ENCODE measurements at places on chromosomes 2 and 18. TPM values are rescaled to one million over a fixed set of nuclear protein-coding genes. Genes with fewer than 3 reads are reported as not detected.
A peak's percentile ranks its signal among the peaks of the same experiment; 100 is the strongest.

DNA sequence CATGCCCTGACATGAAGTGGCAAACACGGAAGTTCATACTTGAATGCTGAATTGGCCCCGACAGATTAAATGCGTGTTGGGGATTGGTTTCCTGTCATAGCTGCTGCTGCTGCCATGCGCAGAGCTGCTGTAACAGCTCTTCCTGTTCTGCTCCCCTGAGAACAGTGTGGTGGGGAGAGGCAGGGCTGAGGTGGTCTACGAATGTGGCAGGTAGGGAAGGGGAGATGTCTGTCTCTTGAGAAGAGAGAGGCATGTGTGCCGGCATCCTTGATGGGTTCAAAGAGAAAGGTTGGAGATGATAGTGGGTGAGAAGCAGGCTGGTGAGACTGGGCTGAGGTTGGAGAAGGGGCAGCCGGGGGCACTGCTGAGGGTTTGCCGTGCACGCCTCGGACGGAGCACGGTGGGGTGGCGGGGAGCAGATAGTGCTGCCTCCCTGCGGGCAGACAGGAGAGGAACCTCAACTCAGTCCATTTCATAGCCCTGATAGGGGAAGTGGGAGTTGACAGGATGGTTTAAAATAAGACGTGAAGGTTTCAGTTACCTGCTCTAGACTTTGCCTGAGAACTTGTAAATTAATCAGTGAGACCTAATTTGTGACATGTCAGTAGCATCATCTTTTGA lies 46.1 kb downstream of the TMEM185B start:
- H3K27me3 ChIP-seq: no peaks in the 10 kb centered on the region
- DNase-seq: peak; percentile 86
- H3K27ac ChIP-seq: peak overlapping the region; percentile 81
- H3K4me1 ChIP-seq: peaks cover 5% of the 10 kb centered on the region
- no peaks in the 10 kb centered on the region for H3K36me3 ChIP-seq
- H3K4me3 ChIP-seq: peak overlapping the region; percentile 42

DNA sequence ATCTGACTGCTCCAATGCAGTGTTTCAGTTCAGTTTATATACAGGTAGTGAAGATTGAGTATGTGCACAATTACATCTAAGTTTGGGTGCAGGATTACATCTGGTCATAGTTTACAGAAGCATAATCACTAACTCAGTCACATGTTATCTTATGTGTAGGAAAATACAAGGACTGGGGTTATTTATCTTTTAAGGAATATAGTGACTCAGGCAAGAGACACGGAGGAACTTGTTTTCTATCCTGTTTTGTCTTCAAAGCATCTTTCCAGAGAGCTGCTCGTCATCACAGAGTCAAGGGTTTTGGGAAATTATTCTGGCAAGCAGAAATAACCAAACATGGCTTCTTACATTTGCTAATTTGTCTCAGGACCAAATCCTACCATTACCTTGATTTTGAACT lies 1371.5 kb upstream of the TMEFF2 start:
- H3K27me3 ChIP-seq: no peaks in the 10 kb centered on the region
- H3K36me3 ChIP-seq: no peaks in the 10 kb centered on the region
- H3K27ac ChIP-seq: no peak overlapping the region
- no peaks in the 10 kb centered on the region for H3K4me1 ChIP-seq

Gene ZEB2
- total RNA-seq: 149 TPM

Gene LDLRAD4
- total RNA-seq: 19.5 TPM

Gene AMER3
- not detected for total RNA-seq

Gene TCF23
- not detected for total RNA-seq

DNA sequence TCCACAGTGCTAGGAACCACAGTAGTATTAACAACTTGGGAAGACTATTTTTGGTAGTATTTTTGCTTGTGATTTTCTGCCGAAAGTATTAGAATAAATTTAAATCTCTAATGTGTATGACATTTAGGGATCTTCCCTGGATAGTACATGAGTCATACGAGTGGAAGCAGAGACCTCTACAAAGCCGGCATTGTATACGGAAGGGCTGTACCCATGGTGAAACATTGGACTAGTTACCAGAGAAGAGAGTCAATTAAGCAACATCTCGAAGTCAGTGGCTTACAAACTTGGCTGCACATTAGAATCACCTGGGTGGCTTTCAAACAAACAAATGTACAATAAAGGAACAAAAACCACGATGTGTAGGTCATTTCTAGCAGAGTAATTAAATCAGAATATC lies 1131.7 kb upstream of the LRRTM1 start:
- no peaks in the 10 kb centered on the region for H3K4me1 ChIP-seq
- no peaks in the 10 kb centered on the region for H3K27me3 ChIP-seq
